Fibroblast of lung (primary cell): ENCODE measurements at places on chromosomes 11 and 22. TPM values are rescaled to one million over a fixed set of nuclear protein-coding genes. Genes with fewer than 3 reads are reported as not detected.

- DNase-seq = no peak
Observed at GRCh38 chr11:82871646-82872045, 28.6 kb downstream of the PRCP start.

DNA sequence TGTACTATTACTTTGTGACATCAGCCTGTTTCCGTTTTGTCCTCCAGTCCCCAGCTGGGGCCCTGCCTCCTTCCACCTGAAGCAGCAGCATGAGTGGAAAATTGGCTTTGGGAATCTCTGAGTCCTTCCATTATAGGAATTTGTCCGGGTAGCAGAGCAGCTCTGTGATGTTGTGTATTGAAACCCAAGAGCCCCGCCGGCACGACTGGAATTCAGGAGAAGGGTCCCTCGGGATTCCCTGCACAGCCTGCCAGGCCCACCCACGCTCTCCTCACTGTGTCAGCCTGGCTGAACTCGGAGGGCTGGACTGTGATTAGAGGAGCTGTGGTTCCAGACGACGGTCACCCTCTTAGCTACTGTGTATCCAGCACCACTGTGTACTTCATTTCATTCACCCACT lies 18.8 kb upstream of the TSPAN18 start:
- no peak for DNase-seq

GRCh38 chr11:35036639-35037038 lies 102.3 kb upstream of the CD44 start:
- DNase-seq = no peak

- no peak for DNase-seq
Observed at GRCh38 chr11:93500759-93501158, 42.4 kb downstream of the SMCO4 start.

- DNase-seq = no peak
Observed at GRCh38 chr11:44595006-44595405, 29.5 kb downstream of the CD82 start.

DNA sequence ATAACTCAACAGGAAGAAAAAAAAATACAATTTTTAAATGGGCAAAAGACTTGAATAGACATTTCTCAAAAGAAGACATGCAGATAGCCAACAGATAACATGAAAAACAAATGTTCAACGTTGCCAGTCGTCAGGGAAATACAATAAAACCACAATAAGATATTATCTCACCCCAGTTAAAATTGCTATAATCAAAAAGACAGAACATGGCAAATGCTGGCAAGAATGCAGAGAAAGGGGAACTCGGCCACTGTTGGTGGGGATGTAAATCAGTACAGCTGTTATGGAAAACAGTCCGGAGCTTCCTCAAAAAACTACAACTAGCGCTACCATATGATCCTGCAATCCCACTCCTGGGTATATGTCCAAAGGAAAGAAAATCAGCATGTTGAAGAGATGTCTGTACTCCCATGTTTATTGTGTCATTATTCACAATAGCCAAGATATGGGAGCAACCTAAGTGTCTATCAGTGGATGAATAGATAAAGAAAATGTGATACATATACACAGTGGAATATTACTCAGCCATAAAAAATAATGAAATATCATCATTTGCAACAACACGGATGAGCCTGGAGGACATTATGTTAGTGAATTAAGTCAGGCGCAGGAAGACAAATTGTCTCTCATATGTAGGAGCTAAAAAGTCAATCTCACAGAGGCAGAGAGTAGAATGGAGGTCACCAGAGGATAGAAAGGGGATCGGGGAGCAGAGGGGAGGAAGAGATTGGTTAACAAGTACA lies 12.2 kb upstream of the CYTH4 start:
- no peak for DNase-seq

DNA sequence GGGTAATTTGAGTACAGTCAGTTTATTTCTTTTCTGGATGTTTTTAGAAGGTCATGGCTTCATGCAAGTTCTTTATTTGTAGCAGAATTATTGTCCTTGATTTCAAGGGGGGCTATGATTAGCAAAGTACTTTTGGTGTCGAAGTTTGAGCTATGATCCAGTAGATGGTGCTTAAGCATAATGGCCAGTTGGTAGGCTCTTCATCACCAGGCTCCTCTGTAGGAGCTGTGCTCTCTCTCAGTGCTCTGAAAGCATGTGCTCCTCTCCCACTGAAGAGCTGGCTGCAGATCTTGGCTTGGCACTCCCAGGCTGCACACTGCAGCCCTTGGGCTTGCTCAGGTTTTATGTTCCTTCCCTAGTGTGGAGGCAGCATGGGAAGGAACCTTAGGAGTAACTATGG lies 852.7 kb downstream of the LUZP2 start:
- DNase-seq = peak; percentile 2

Gene PTPRCAP
- total RNA-seq = under 0.01 and 0.17 TPM in 2 replicates

- no peak for DNase-seq
Observed at GRCh38 chr11:7032692-7033091, 12.4 kb downstream of the NLRP14 start.

GRCh38 chr11:67006029-67006884 lies 16.7 kb upstream of the SYT12 start:
- DNase-seq = peak; percentile 18

Gene BUD13
- total RNA-seq = 12.7 and 14.9 TPM in 2 replicates

Gene VSTM5
- total RNA-seq = 0.50 and 0.51 TPM in 2 replicates

GRCh38 chr22:42725606-42726355 lies 5.1 kb upstream of the A4GALT start:
- DNase-seq = no peak

DNA sequence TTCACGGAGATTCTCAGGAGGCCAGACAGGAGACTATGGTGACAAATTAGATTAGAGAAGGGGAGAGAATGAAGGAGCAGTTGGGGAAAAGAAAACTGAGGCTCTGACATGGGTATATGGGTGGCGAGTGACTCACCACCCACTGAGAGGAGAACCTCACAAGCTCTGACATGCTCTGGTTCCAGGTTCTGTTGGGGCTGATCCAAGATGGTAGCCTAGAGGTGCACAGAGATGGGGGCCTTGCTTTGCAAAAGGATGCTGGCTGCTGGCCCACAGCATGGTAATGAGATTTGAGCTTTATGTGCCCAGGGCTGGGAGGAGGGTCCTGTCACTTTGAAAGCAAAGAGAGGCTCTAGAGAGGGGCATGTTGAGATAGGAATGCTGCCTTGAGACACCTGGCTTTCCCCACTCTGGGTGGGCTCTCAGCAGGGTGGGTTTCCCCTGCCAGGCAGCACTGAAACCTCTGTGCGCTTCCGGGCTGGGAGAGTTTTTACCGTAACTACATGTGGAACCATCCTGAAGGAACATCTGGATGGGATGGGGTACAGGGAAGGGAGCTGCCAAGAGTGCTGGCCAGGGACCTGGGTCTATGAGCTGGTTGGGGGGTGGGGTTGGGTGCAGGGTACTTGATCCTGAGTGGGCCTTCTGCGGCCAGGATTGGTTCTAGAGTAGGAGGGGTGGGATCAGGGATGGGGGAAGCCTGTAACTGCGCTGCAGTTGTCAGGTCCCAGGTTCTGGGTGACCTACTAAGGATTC lies 1.2 kb upstream of the GRK2 start:
- no peak for DNase-seq

DNA sequence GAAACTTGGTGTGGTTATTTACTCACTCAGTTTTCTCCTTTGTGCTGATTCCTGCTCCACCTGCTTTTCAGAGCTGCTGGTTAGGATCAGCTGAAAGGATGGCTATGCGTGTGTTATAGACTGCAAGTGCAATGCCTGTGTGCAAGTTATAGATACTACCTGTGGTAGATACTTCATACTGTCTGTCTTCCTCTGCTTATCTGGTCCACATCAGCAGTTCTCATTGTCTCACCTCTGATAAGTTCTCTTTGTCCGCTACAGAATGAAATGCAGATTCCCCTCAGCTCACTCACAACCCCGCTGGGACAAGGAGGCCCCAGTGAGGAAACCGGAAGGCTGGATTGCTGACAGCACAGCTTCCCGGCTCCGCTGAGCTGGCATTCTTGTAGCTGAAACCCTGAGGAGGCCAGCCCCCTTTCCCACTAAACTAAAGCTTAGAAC lies 37.5 kb upstream of the LYVE1 start:
- DNase-seq = peak; percentile 67

DNA sequence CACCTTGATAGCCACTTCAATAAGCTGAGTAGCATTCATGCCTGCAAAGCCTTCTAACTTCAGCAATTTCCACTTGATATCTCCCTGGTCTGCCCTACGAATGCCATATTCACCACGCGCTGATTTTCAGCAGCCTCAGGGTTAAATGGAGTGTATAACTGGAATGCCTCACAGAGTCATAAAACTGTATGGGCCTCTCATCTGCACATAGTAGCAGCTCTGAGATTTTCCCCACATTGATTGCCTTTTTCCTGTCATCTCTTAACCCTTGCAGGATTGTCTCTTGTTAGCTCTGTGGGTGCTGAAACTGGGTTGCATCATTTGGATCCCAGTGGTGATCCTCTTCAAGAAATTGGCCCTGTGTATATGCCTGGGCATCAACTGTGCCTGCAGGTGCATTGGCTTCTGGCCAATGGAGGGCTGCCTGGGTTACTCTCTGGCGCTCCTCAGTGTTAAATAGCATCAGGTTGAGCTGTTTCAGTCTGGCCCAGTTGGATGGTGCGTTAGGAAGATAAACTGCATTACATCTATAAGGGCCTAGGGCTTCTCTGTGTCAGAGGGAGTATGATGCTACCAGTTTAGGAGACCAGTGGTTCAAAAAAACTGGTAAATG lies 17.4 kb upstream of the GLYATL1 start:
- DNase-seq = no peak

DNA sequence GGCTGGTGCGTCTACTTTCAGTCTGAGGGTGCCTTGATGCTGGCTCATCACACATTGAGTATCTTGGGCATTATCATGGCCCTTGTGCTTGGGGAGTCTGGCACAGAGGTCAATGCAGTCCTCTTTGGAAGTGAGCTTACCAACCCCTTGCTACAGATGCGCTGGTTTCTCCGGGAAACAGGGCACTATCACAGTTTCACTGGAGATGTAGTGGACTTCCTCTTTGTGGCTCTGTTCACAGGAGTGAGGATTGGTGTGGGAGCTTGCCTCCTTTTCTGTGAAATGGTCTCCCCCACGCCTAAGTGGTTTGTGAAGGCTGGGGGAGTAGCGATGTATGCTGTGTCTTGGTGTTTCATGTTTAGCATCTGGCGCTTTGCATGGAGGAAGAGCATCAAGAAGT lies 4.9 kb downstream of the TLCD5 start:
- no peak for DNase-seq

DNA sequence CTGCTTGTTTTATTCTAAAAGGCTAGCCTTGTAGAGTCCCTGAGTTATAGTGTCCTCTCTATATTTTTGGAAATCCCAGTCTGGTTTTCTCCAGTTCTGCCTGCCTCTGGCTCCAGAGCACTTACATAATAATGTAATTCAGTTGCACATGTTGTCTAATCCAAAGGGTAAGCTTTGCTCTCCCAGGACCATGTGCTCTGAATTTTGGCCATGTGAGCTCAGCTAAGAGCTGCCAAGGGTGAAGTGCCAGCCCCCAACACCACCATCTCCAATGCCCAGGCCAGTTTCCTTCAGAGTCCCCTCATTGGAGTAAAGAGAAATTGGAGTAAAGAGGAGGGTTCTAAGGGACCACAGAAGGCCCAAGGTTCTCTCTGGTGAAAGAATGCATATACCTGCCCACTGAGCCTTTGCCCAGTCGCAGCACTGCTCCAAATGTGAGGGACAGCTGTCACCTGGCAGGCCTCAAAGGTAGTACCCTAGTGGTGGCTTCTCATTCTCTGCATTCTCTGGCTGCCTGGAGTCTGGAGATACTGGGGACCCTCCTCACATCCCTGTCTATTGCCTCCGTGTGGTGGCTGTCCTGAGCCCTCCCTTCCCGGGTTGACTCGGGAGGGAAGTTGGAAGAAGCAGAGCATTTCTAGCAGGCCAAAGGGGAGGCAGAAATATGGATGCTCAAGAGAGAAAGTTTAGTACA lies 4.9 kb downstream of the CRY2 start:
- no peak for DNase-seq

DNA sequence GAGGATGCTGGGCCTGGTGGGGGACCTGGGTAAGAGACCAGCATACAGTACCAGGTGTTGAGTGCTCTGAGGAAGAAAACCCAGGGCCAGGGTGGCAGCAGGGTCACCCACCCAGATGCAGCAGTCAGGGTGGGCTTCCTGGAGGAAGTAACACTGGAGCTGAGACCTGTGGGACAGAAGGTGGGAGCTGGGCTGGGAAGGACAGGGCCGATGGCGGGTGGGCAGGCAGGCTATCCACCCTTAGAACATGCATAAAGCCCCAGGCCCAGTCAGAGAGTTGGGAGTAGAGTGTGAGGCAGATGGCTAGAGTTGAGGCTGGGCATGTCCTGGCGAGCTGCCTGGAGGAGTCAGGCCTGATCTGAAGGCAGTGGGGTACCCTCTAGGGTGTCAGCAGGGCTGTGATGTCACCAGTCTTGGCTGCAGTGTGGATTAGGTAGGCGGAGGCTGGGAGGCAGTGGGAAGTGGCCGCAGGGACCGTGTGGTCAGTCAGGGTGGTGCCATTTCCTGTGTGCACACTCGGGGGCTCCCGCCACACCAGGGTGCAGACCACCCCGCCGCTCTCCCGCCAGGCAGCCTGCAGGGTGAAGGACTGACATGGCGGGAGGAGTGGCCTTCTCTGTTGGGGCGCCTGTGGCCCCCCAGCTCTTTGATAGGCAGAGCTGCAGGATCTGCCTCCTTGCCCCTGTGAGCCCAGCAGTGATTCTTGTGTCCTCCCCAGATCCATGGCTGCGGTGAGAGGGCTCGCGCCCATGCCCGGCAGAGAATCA lies 35.3 kb downstream of the IGHMBP2 start:
- no peak for DNase-seq

Gene PRODH
- 0.26 TPM in 1 of 2 replicates, not detected in the other for total RNA-seq

Gene POTEH
- total RNA-seq = not detected in 2 replicates
